ENCODE measurements at places on chromosomes 2 and 18.

GRCh38 chr2:36059691-36060090 lies 295.9 kb upstream of the CRIM1 start:
- DNase-seq = no peak

GRCh38 chr2:217951091-217951490 lies 51.7 kb downstream of the TNS1 start:
- DNase-seq = no peak

DNA sequence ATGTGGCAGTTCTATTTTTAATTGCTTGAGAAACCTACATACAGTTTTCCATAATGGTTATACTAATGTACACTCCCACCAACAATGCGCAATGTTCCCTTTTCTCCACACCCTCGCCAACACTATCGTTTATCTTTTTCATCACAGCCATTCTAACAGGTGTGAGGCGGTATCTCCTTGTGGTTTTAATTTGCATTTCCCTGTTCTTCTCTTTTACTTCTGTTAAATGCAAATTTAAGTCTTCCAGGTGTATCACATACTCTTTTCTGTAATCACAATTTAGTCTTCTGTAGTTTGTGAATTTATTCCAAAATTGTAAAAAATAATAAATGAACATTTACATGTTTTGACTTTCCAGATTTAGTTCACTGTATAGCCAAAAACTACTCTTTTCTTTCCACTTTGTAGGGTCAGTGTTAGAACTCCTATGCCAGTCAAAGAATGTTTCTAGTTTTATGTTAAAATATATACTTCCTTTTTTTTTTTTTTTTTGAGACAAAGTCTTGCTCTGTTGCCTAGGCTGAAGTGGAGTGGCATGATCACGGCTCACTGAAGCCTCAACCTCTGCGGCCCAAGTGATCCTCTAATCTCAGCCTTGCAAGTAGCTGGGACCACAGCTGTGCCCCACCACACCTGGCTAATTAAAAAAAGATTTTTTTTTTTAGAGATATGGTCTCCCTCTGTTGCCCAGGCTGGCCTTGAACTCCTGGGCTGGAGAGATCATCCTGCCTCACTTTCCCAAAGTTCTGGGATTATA lies 15.4 kb upstream of the ACYP2 start:
- no peak for DNase-seq

- DNase-seq = no peak
Measured at GRCh38 chr2:184945326-184945725, 347.0 kb downstream of the ZNF804A start.

DNA sequence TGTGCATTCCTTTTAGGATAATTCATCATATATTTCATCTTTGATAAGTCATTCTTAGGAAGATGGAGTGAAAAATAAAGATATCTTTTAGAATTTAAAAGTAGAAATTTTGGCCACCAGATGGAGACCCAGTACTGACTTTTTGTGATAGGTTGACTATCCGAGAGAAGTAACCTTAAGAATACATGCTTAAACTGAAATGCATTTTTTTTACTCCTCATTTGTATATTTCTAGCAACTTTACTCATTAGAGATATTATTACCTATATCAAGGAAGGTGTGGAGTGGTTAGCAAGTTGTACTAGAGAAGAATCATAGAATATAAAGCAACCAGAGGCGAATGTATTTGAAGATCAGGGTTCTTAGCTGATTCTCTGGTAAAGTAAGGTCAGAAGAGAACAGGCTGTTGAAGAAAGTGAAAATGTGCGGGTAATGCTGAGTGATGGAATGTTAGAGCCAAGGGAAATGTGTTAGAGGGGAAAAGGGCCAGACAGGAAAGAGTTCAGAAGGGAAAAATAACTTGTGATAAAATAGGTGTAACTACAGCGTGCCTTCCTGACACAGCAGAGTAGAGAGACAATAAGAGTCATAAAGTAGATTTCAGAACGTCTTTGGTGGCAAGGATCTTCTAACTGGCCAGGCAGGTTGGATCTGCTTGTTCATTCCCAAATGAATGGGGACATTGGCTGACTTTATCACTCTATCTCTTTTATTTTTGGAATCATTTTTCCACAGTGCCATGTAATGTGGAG lies 52.3 kb downstream of the TDRD15 start:
- no peak for DNase-seq

- no peak for DNase-seq
Measured at GRCh38 chr2:177165061-177165583, 47.5 kb upstream of the HNRNPA3 start.

DNA sequence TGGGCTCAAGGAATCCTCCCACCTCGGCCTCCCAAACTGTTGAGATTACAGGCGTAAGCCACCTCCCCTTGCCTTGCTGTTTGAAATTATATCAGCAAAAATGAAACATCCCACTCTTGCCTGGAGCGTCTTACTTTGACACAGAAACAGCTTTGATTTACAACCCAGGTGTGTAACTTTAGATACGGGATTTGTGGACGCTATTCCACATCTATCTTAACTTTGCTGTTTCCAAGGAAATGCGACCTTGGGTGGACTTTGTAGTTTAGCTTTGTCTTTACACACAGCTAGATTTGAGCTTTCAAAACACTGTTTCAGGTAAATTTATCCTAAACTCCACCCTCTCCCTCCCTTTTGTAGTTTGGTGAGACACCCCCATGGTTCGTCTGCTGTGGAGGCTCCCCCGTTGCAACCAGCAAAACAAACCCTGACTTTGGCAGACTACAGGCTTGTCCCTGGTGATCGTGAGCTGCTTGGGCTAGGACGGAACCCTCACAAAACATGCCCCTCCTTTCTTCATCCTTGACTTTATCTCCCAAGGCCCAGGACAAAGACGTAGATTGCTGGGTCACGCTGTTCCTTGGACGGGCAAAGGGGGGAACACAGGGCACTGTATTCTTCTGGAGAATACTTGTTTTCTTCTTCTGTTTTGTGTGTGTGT lies 5.5 kb upstream of the MSH6 start:
- DNase-seq = no peak

GRCh38 chr18:62587689-62588088 lies 64.9 kb downstream of the ZCCHC2 start:
- DNase-seq = no peak

DNA sequence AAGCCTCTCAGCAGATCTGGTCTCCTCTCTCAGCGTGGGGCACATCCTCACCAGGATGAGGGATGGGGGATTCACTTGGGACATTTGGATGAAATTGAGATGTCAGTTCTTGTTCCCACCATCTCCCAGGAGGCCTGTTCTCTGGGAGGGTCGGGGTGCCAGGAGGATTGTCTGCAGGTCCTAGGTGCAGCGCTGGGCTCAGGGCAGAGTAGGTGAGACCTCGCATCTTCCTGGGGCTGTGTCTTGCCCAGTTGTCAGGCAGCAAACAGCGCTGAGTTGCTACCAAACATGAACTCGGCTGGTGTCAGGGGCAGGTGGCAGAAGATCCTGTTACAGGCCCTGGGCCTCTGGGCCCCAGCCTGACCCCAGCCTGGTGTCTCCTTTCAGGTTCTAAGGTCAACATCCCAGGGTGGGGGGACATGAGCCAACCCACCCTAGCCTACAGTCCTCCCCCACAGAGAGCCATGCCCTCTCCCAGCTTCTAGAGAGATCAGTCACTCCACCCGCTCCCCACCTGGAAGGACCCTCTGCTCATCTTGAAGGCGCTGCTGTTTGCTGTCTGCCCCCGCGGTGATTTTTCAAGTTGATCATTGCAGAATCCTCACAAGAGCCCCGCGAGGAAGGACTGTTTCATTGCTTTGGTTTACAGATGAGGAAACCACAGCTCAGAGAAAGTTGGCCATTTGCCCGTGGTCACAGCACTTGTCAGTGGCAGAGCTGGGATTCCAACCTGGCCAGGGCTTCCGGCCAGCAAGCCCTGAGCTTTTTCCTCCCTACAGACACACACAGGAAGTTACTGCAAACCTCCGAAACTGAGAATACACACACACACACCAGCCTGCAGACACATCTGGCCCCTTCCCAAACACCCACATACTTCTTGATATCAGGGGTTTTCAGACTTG lies 83.9 kb downstream of the STPG4 start:
- no peak for DNase-seq

DNA sequence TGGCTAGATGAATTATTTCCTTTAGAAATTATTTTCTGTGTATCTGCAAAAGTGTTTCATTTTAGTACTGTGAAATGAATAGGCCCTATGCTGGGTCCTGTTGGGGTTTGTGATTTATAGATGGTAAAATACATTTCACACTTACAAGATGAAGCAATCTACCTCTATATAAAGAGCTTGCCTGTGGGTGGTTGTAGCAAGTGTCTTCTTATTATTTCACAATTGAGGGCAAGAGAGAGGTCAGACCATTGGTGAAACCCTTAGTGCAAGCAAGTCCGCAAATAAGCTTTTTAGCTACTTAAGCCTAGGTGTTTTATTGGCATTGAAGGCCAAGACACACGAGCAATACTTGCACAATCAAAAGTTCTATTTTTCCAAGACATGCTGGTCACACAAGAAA lies 153.1 kb downstream of the FMNL2 start:
- no peak for DNase-seq

- no peak for DNase-seq
Measured at GRCh38 chr2:193868833-193869232, 1674.1 kb upstream of the TMEFF2 start.

- DNase-seq = no peak
Measured at GRCh38 chr18:75915941-75916623, 488.6 kb upstream of the SMIM21 start.

- no peak for DNase-seq
Measured at GRCh38 chr18:46761059-46761769, 4.4 kb upstream of the ST8SIA5 start.

DNA sequence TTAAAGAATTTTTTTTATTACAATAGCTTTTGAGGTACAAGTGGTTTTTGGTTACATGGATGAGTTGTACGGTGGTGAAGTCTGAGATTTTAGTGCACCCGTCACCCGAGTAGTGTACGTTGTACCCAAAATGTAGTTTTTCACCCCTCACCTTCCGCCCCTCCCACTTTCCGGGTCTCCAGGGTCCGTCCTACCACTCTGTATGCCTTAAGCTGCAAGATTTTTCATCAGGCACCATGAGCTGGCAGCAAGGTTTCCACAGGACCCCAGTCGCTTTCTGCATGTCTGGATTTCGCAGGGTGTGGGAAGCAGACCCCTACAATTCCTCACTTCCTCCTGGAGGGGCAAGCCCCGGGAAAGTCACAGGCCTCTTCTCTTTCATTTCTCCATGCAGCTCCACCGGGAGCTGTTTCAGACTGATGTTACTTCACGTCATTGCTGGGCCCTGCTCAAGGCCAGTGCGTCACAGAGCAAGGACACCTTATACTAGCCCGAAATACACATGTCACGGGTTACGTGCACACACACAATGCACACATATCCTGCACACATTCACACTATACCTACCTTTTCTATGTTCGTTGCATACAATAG lies 179.1 kb downstream of the ZFP36L2 start:
- no peak for DNase-seq

DNA sequence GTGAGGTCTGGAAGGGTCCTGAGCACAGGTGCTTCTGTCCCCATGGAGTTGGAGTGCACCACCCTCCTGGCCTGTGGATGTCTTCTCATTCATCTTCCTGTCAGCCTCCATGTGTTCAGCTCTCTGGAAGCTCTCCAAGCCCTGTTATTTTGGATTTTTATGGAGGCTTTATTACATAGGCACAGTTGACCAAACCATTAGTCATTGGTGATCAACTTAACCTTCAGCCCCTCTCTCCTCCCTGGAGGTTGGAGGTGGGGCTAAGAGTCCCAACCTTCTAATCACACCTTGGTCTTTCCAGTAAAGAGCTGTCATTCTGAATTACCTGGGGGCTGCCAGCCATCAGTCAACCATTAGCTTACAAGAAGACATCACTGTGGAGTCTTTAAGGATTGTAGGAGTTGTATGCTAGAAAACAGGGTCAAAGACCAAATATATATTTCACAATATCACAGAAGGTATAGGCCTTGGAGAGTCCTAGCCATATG lies 7.5 kb upstream of the MCFD2 start:
- no peak for DNase-seq

DNA sequence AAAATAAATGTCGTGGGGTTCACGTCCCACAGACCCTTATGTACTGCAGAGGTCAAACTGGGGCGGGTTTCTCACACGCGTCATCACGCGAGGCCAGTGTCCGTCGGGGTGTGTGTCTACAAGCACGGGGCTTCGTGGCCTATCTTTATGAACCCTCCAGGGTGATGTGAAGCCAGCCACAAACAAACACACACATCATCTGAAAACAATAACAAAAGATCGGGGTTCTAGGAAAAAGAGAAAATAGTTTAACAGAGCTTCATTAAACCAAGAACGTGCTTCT lies 23.3 kb downstream of the LDLRAD4 start:
- DNase-seq = no peak

DNA sequence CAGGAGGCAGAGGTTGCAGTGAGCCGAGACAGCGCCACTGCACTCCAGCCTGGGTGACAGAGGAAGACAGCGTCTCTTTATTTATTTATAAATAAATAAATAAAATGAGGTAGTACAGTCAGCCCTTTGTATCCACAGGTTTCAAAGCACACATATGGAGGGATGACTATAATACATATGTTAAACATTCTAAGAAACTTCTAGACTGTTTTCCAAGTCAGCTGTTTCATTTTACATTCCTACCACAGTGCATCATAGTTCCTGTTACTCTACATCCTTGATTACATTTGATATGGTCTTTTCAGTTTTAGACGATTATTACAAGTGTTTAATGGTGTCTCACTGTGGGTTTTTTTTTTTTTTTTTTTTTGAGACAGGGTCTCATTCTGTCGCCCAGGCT lies 157.6 kb downstream of the ATAD2B start:
- DNase-seq = no peak

- no peak for DNase-seq
Measured at GRCh38 chr18:58320907-58321561, 277.0 kb downstream of the NEDD4L start.

DNA sequence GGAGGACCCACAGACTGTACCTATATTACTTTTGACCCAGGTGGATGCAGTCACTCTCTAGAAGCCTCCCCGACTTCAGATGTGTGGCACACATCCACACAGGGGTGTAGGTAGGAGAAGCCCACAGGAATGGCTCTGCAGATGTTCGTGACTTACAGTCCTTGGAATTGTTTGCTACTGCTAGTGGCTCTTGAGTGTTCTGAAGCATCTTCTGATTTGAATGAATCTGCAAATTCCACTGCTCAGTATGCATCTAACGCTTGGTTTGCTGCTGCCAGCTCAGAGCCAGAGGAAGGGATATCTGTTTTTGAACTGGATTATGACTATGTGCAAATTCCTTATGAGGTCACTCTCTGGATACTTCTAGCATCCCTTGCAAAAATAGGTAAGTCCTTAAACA lies 605 bp downstream of the SLC9A4 start:
- DNase-seq = no peak

- DNase-seq = no peak
Measured at GRCh38 chr18:56085551-56085950, 497.6 kb upstream of the TCF4 start.

DNA sequence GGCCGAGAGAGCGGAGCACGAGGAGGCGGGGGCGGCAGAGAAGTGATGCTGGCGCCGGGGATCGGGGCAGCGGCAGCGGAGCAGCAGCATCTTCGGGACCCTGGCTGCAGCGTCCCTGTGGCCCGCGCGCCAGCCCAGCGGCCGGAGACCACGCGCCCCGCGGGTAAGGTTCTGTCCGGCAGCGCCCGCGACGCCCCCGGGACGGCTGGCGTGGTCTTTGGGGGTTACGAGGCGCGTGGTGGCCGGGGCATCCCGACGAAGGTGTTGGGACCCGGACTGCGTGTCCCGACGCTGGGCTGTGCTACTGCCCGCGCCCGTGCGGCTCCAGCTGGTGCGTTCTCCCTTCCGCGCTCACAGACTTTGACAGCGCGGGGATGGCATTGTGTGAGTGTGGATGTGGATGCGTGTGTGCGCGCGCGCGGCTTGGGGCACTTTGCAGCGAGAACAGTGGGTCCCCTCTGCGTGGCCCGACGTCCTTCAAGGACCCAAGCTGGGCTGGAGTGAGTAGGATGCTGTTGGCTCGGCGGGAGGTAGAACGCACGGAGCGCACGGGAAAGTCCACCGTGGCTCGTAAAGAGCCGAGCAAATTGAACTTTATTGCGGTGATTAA lies 405.0 kb downstream of the XIRP2 start:
- no peak for DNase-seq

All from stimulated activated CD8-positive, alpha-beta memory T cell treated with anti-CD3 and anti-CD28 coated beads, Interleukin-15, amount 100 ng/mL, for 1 hour (primary cell).